ENCODE measurements at places on chromosomes 13 and 19.

DNA sequence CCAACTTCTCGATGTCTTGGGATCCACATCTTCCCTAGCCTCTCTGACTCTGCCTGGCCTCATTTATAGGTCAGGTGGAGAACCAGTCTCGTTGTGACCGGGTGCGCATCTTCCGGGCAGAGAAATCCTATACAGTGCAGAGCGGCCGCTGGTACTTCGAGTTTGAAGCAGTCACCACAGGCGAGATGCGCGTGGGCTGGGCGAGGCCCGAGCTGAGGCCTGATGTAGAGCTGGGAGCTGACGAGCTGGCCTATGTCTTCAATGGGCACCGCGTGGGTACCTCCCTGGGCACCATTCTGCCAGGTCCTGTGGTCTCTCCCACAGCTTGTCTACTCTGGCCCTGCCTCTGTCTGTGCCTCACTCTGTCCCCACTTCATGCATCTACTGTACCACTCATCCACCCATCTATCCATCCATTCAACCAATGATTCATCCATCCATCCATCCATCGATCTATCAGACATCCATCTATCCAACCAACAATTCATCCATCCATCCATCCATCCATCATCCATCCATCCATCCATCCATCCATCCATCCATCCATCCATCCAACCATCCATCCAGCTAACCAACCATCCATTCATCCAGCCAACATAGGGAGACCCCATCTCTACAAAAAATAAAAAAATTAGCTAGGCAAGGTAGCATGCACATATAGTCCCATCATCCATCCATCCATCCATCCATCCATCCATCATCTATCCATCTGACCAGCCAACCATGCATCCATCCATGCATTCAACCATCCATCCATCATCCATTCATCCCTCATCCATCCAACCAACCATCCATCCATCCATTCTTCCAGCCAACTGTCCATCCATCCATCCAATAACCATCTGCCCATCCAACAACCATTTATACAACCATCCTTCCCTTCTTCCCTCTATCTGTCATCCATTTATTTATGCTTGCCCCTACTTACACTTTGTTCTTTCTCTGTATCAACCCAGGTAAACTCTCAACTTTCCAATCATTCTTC lies 34.3 kb downstream of the RYR1 start:
- no peak for DNase-seq

DNA sequence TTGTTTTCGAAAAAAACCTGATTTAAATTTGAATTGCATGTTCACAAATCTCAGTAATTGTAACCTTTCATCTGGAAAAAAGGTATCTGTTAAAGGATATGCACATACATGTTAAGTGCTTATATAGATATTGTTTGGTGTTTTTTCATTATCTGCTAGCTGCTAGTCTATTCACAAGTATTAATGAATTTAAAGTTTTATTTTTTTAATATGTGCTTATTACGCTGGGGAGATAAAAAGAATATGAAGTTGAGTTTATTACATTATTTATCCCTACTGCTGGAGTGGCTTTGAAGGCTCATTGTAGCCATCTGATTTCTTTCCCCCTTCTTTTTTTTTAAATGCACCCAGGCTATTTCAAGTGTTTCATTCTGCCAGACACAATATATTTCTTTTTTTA lies 3.9 kb upstream of the MAB21L1 start:
- no peak for DNase-seq

- no peak for DNase-seq
These were observed 1277.1 kb upstream of the MIR17HG start for GRCh38 chr13:90070362-90070761.

GRCh38 chr13:60230593-60230992 lies 66.9 kb upstream of the DIAPH3 start:
- no peak for DNase-seq

DNA sequence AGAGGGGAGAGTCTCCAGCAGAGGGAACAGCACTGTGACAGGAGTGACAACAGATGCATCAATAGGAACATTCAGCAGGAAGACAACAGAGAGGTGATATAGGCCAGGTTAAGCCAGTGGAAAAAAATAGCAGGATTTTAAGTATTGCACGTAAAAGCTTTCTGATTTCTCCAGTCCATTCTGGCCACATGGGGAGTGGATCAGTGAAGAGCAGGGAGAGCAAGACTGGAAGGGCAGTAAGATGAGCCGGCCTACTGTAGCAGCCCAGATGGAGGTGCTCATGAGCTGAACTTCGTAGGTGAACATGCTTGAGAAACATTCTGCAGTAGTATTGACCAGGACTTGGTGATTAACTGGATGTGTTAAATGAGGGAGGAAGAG lies 1.7 kb downstream of the UTP14C start:
- DNase-seq: no peak

DNA sequence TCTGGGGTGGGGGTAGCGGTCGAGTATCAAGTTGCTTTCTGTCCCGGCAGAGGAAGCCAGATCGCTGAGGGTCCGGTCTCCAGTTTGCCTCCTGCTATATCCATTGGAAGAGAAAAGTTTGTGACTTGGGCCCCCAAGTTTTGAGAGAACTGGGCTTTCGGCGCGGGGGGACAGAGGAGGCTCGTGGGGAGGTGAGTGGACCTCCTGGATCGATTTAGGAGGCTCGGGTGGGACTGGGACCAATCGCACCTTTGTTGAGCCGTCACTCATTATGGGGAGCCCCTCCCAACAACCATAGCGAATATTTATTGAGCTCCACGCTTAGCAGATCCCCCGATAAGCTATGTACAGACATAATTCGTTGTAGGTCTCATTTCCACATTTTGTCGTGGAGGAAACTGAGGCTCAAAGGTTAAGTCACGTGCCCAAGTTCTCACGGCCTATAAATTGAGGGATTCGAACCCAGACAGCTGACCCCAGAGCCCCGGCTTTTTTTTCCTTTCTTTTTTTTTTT lies 909 bp downstream of the RFXANK start:
- no peak for DNase-seq

DNA sequence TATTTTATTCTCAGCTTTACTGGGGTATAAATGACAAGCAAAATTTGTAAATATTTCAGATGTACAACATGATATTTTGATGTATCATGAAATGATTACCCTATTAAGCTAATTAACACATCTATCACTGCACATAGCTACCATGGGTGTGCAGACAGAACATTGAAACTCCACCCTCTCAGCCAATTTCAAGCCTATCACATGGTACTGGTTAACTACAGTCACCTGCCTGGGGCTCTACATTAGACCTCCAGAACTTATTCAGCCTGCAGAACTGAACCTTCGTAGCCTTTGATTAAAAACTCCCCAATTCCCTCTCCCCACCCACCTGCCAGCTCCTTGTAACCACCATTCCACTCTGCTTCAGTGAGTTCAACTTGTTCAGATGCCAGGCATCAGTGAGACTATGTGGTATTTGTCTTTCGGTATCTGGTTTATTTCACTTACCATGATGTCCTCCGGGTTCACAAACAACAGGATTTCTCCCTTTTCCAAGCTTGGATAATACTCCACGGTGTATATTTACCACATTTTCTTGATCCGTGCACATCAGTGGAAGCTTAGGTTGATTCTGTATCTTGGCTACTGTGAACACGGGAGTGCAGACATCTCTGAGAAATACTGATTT lies 19.2 kb downstream of the RAB20 start:
- DNase-seq: no peak
